ENCODE measurements at places on chromosomes 16 and 17. TPM values are rescaled to one million over a fixed set of nuclear protein-coding genes. Genes with fewer than 3 reads are reported as not detected.

The ST6GALNAC2 gene
- total RNA-seq = 2.6 TPM

The COQ9 gene
- total RNA-seq = 32.9 TPM

The PRAC1 gene
- total RNA-seq = not detected

The C16orf74 gene
- total RNA-seq = 1.0 TPM

The MAF gene
- 17.2 TPM for total RNA-seq

The MYH8 gene
- 3,493 TPM for total RNA-seq

The CEP95 gene
- total RNA-seq = 42.3 TPM

The HEATR9 gene
- not detected for total RNA-seq

The CEMP1 gene
- total RNA-seq = not detected
